ENCODE measurements at places on chromosomes 5 and 9.

DNA sequence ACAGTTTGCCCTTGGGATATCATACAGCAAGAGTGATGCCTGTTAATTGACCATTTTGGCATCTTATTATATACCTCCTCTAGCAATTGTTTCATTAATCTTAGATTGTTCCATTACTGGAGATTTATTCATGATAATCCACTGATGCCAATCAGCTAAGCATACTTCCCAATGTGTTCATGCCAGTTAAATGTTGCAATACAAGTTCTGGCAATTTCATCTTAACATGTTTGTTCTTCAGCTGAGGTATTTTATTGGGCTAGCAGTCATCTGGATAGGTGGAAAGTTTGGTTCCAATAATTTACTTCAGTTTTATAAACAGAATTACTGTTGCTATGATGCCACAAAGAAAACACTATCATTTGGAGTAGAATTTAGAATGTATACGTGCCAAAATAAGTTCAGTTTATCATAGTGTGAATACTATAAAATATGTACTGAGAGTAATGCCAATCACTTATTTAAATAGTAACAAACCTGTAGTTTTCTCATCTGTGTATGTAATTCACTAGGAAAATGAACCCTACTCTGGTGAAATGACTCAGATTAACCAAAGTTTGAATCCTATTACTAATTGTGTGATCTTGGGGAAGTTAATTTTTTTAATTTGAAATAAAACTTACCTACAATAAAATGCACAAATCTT lies 27.9 kb upstream of the IL31RA start:
- no peak for DNase-seq

- DNase-seq = no peak
These were observed 160.5 kb downstream of the UNC13B start for GRCh38 chr9:35322075-35322885.

DNA sequence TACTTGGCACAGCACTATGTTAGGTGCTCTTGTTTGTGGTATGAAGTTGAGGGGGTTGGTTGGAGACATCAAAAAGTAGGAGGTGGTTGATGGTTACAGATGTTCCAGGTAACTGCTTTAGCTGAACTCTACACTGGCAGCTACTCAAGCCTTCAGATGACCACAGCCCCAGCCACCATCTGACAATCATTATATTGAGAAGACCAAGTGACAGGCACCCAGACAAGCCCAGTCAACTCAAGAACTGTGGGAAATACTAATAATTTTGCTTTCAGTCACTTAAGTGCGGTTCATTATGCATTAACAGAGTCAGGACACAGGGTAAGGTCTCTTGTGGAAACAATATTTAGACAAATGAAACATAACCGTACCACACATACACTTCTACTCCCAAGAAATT lies 38.9 kb upstream of the SLIT3 start:
- no peak for DNase-seq

DNA sequence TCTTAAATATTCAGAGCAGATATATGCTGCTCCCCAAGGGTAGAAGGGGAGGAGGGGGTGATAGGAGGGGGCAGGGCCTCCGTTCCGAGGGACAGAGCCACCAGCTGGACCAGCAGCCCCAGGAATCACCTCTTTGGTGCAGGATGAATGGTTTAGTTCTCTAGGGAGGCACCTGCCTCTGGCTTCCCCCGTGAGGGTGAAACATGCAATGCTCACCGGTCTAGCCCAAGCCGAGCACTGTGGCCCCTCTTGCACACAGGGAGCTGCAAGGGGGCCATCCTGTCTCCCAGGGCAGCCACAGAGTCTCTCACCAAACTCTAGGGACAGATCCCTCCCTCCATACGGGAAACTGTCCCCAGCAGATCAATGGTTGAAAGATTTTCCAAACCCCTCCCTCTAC lies 163.7 kb downstream of the DAB2IP start:
- no peak for DNase-seq

DNA sequence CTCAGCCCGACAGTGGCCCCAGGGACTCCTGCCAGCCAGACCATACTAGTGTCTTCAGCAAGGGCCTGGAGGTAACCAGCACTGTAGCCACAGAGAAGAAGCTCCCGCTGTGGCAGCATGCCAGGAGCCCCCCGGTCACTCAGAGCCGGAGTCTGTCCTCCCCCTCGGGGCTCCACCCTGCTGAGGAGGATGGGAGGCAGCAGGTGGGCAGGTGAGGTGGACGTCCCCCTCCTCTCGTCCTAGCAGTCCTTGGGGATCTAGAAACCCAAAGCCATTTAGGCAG lies 28.0 kb upstream of the LRRC14B start:
- no peak for DNase-seq

Data from T follicular helper cell (primary cell).